ENCODE measurements at places on chromosomes 6 and 20.

DNA sequence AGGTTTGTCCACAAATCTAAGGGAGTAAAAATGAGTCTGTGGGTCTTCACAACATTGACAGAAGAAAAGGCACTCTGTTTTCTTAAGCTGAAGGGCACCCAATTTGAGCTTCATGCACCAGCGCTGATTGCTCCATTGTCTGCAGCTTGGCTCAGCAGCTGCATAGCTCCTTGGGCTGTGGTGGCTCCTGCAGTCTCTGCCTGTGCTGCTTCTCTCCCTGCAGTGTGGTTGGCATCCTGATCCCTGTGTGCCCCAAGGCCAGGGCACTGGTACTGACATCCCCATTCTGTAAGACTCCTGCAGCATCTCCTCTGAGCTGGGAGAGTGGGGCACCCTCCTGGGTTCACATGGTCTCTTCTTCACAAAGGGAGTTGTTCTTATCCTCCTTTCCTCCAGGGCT is 83.2 kb upstream of the B3GAT2 start:
- no peak for DNase-seq

DNA sequence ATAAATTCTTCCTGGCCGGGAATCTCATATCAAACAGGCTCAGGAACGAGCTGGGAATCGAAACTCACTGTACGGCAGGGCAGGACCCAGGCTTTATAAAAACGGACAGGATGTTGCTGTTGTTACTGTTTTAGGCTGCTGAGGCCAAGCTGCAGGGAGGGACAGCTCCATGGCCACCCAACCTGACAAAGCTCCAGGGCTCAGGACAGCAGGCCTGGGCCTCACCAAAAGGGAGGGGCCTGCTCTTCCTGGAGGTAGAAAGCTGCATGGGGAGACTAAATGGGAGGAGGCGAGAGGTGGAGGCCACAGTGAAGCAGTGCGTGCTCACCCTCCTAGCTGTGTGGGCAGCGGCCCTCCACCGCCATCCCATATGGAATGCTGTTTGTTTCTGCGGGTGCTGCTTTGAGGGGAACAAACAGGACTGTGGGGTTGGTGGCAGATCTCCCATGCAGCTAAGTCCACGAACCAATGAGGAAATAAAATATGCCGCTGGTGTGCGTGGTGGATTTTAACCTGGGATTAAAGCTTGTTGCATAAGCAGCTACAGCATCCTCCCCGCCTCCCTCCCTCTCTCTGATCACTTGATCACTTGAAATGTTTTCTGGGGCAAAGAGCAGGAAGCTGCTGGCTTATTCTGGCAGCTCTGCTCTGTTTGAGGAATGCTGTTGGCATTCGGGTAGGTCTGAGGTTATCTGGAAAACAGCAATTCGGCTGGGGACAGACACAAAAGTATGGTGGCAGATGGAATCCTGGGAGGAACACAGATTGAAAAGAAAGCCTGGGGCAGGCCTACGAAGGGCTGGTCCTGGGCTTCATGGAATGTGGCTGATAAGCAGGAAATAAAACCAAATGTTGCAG is 2.4 kb upstream of the ZMYND8 start:
- DNase-seq: no peak

DNA sequence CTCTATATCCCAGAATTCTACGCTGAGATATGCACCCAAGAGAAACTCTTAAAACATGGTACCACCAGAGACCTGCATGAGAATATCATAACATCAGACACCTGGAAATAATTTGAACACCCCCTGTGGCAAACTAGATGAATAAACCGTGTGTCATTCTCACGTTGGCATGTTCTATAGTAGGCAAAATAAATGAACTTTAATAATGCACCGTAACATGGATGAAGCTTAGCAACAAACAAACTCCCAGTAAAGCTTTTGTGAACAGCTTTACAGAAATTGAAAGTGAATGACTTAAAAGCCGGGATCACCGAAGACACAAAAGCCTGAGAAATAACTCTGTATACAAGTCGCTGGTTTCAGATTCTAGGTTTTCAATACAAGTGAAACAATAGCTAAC is 1166.8 kb upstream of the CITED2 start:
- DNase-seq: no peak

GRCh38 chr6:117280922-117281321 is 15.6 kb downstream of the VGLL2 start:
- DNase-seq: no peak

DNA sequence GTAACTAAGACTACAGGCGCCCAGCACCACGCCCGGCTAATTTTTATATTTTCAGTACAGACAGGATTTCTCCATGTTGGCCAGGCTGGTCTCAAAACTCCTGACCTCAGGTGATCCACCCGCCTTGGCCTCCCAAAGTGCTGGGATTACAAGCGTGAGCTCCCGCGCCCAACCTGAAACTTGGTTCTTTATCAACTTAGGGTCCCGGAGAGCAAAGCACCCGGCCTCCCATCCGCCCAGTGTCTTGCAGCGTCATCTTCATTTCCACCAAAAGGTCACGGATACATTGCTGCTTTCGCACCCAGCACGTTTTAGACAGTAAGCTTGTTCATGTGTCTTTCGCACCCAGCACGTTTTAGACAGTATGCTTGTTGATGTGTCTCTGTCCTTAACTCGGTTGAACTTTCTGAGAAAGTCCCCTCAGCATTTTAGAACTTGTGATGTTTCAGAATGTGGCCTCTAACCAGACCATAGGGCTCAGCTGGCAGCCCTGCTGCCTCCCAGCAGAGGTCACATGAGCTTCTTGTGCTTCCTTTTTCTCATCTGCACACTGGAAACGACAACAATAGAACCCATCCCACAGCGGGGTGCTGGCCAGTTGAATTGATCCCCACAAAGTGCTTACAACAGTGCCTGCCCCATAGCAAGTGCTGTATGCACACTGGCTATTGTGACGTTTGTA is 48.8 kb downstream of the PRR18 start:
- peak; percentile 9 for DNase-seq

GRCh38 chr20:59148701-59149493 is 14.7 kb upstream of the ZNF831 start:
- DNase-seq: no peak

GRCh38 chr6:134317471-134318131 is at the start of gene SGK1:
Gene SGK1, minus strand, starts transcription at chr6:134318112. Its CDS starts 652 bp downstream, at chr6:134317460.
- peak; percentile 19 for DNase-seq

DNA sequence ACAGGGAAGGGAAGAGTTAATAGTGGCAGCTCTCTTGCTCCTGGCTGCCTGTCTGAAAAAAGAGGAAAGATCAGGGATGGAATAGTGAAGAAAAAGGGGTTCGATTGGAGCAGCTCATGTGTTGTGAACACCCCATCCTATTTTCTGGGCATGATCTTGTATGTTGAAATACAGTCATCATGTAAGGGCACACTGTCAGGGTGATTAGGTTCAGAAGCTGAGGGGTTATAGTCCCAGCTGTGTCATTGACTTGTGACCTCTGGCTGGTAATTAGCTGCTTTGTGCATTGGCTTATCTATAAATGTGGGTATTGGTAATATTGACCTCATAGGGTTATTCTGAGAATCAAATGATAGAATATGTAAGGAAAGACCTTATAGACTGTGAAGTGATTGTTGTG is 30.1 kb downstream of the PHF20 start:
- DNase-seq: no peak

DNA sequence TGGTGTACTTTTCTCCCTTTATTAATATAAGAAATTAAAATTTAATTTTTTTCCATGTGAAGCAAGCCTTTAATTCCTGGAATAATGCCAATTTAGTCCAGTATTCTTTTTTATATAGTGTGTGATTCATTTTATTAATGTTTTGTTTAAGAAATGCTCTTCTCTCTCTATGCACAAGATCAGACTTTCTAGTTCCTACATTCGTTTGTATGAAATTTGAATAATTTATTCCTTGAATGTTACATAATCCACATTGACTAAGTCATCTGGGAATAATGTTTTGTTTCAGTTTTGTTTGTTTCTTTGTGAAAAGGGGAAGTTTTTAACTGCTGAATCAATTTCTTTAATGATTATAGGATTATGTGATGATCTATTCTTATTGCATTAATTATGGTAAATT is 181.4 kb upstream of the ID4 start:
- DNase-seq: no peak

- no peak for DNase-seq
Measured at GRCh38 chr6:139367810-139368351, 6.6 kb downstream of the CITED2 start.

DNA sequence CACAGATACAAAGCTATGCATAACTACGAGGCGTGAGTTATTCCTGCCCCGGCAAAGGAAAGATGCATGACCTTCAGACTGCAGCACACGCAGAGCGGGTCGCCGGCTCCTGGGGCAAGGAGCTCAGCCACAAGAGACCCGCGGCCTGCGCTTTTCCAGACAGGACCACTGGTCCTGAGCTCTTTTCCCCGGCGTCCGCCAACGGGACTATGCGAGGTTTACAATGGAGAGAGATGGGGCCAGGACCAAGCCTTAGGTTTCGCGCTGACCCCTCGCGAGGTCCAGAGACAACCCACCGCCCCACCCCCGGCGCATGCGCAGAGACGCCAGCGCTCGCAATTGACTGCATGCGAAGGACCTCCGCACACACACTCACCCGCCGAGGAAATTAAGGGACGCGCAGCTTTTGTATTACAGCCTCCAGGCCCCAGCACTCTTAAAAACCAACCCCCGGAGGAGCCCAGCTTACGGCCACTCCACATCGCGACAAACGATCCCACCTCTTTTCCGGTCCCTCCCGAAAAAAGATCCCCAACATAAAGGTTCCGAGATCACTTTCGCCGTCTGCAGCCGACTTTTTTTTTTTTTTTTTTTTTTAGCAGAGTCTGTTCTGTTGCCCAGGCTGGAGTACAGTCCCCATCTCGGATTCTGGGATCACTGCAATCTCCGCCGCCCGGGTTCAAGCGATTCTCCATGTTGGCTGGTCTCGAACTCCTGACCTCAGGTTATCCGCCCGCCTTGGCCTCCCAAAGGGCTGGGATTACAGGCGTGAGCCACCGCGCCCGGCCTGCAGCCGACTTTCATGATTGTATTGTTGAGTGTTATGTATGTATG is at the start of gene COQ3:
Gene COQ3 (minus strand): TSS at position 498 of the 834 bp plus-strand sequence. CDS start 16 bp downstream, at position 482.
- peak; percentile 71 for DNase-seq

DNA sequence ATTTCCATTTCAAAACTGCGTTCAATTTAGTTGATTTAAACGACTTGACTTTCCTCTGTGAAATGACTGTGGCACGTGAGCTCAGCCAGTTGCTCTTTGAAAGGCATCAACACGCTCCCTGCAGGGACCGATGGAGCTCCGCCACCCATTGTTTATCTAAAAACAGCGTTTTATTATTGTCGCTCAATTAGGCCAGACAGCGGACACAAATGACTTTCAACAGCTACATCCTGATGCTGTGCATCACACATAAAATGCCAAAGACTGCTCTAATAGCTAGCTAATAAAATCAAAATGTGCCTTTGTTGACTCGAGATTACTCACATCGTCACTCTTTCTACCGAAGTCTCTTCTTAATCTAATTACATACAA is 332.5 kb downstream of the CD83 start:
- no peak for DNase-seq

- DNase-seq: no peak
Measured at GRCh38 chr6:143023695-143024094, 37.0 kb upstream of the AIG1 start.

- DNase-seq: no peak
Measured at GRCh38 chr6:160837146-160837545, 135.1 kb downstream of the PLG start.

GRCh38 chr6:108592371-108593337 is 31.9 kb downstream of the FOXO3 start:
- DNase-seq: peak; percentile 42

- DNase-seq: no peak
Measured at GRCh38 chr20:60486315-60486714, 528.1 kb downstream of the CDH26 start.

DNA sequence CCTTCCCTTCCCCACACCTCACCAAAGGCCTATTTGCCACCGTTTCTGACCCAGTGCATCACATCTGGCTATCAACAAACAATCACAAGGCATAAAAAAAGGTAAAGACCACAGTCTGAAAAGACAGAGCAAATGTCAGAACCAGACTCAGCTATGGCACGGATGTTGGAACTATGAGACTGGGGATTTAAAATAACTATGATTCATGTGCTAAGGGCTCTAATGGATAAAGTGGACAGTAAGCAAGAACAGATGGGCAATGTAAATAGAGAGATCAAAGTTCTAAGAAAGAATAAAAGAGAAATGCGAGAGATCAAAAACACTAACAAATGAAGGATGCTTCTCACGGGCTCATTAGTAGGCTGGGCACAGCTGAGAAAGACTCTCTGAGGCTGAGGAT is 99.5 kb downstream of the LAMP5 start:
- DNase-seq: no peak

- no peak for DNase-seq
Measured at GRCh38 chr6:14614631-14615030, 497.1 kb downstream of the CD83 start.

GRCh38 chr20:42338294-42339201 is 720.4 kb upstream of the CHD6 start:
- no peak for DNase-seq

- DNase-seq: no peak
Measured at GRCh38 chr6:78861509-78861908, 5.8 kb upstream of the IRAK1BP1 start.

GRCh38 chr20:13891575-13891974 is 98.8 kb downstream of the SEL1L2 start:
- DNase-seq: no peak

- no peak for DNase-seq
Measured at GRCh38 chr6:26388441-26388840, 5.5 kb downstream of the BTN2A2 start.

- DNase-seq: no peak
Measured at GRCh38 chr6:80250391-80250997, 144.0 kb downstream of the BCKDHB start.

- DNase-seq: no peak
Measured at GRCh38 chr6:150547502-150548222, 52.0 kb upstream of the PLEKHG1 start.

GRCh38 chr6:112408522-112408921 is 61.4 kb downstream of the RFPL4B start:
- no peak for DNase-seq

GRCh38 chr6:129416337-129416990 is 293.5 kb downstream of the ARHGAP18 start:
- no peak for DNase-seq

- no peak for DNase-seq
Measured at GRCh38 chr20:5195655-5196054, 68.8 kb downstream of the CDS2 start.

DNA sequence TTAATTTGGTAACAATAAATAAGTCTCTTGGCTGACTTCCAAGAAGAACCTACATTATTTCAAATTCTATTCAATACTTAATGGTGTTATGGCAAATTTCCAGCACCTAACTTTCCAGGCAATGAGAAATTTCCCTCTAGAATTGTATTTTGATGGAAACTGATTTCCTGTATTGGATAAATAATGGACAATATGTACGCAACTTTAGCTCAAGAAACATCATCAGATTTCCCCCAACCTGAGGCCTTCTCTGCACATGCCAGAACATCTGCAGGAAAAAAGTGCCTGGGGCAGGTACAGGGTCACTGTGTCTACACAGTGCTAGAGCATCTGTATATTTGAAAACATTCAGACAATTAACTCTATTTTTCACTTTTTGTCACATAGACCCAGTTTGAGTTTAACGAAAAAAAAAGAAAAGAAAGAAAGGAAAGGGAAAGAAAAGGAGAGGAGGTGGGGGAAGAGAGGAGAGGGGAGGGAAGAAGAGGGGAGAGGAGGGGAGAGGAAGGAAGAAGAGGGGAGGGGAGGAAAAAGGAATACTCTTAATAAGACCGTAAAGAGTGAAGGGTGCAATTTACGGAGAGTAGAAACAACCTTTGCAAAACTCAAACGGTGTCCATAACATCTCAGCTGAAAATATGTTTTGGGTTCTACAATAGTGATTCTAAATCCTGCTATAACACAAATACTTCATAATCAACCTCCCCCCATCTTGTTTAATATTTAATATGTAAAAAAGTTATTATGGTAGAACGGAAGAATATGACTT is 130.0 kb downstream of the TSHZ2 start:
- DNase-seq: no peak

GRCh38 chr6:145559836-145560235 is 175.5 kb downstream of the EPM2A start:
- DNase-seq: no peak

All from activated naive CD4-positive, alpha-beta T cell treated with Interleukin-2 at 50 U/mL for 16 hours (primary cell).